8988T (cell line): ENCODE measurements at places on chromosomes 3 and 15.

- DNase-seq: no peak
Measured at GRCh38 chr15:33370623-33371020, 59.9 kb downstream of the RYR3 start.

GRCh38 chr3:184808021-184808420 is 3.9 kb upstream of the VPS8 start:
- no peak for DNase-seq

- DNase-seq: no peak
Measured at GRCh38 chr3:59262076-59262498, 212.3 kb upstream of the CFAP20DC start.

DNA sequence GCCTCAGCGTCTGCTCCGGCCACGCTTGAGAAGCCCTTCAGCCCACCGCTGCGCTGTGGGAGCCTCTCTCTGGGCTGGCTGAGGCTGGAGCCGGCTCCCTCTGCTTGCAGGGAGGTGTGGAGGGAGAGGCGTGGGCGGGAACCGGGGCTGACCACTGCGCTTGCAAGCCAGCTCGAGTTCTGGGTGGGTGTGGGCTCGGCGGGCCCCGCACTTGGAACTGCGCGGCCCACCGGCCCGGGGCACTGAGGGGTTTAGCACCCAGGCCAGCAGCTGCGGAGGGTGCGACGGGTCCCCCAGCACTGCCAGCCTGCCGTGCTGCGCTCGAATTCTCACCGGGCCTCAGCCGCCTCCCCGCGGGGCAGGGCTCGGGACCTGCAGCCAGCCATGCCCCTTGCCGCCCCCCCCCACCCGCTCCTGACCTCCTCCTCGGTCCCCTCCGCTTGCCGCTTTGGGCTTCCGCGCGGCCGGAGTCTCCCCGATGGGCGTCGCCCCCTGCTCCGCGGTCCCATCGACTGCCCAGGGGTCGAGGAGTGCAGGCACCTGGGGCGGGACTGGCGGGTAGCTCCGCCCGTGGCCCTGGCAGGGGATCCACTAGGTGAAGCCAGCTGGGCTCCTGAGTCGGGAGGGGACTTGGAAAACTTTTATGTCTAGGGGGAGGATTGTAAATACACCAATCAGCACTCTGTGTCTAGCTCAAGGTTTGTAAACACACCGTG is 106.7 kb downstream of the RAP2B start:
- no peak for DNase-seq

- no peak for DNase-seq
Measured at GRCh38 chr15:63722204-63722808, 111.4 kb downstream of the HERC1 start.

DNA sequence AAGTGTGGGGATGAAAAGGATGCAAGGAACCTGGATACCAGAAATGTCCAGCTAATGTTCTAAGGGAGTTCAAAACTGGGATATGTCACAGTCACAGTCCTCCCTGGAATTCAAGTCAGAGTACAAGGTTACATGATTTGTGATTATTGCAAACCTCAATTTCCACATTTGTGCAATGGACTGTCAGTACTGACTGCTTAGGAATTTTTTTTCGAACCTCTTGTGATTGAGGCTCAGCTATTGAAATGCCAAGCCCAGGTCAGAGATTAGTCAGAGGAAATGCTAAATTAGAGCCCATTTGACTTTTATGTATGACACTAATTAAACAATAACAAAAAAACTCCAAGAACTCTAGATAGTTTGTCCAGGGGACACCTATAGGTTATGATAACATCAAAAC is 210.2 kb downstream of the THSD4 start:
- no peak for DNase-seq

- DNase-seq: no peak
Measured at GRCh38 chr15:51699373-51699772, 18.1 kb downstream of the SCG3 start.

DNA sequence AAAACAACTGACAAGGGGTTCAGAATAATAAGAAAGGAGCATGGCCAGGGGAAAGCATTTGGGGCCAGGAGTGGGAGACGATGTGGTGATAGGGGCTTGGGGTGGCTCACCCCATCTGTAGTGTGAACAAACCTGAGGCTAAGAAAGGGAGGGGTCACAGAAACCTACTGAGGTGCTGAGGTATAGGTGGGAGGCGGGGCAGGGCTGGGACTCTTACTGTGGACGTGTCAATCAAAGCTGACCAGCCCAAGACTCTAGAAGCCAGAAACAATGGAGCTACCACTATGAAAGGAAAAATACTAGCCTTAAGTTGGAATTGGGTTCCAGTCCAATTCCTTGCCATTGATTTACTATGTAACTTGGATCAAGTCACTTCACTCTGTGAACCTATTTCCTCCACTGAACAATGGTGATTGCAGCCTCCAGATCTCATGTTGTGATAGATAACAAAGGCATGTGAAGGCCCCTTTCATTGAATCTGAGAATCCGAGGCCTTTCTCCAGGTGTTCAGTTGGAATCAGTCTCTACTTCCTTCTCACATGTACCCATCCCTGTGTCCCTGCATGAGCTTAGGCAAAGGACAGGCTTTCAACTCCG is 260.9 kb upstream of the HES1 start:
- DNase-seq: no peak

- no peak for DNase-seq
Measured at GRCh38 chr3:127707851-127708411, 35.2 kb downstream of the ABTB1 start.

DNA sequence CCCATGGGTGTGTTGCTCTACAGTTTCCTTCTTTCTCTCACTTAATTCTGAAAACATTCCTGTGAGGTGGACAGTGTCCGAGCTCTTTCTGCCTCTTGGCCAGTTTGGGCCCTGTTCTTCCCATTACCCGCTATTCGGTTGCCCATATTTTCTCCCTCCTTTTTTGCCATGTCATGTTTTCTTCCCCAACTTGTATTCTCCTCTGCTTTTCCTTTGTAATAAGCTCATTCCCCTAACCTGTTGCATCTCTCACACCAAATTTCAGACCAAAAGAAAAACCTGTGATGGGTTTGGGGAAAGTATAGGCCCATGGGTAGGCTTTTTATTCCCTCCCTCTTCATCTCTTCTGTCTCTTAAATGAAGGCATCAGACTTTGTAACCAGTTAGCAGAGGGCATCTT is 30.5 kb downstream of the NKIRAS1 start:
- DNase-seq: no peak

DNA sequence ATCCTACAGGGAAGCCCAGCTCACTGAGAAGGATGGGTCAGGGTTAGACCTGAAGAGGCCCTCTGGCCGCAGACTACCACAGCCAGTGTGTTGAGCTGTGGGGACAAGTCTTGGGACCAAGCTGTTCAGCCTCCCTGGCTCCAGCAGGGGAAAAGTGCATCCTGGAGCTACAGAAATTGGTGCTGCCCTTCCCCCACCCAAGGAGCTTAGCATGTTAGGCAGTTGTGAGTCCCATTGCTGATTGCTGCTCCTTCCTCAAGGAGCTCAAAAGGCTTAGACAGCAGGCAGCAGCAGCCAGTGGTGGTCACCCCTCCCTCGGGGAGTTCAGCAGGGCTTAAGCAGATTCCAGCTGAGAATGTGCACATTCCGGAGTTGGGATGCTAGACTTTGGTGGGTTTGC is 165.6 kb downstream of the ATP8B4 start:
- DNase-seq: no peak

GRCh38 chr3:87828046-87828445 is 230.8 kb downstream of the CGGBP1 start:
- DNase-seq: no peak

DNA sequence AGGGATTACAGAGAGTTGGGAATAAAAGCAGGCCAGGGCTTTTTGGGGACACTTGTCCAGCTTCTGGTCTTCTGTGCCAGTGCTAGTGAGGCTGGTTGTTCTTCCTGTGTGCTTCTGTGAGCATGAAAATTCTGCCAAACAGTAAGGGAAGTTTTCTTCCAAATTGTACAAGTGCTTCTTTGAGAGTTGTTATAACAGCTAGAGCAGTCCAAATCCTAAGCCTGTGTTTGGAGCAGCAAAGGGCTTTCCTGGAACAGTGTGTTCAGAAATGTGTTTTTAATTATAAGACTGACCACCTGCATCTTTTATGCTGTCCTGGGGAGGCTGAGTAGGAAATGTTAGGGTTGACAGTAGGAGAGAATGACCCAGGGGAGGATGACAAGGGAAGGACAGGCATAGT is 223.0 kb upstream of the P2RY1 start:
- DNase-seq: no peak
